ENCODE measurements at places on chromosomes 13 and 19.

- DNase-seq, result no peak
Observed at GRCh38 chr13:100525453-100526317, 62.9 kb downstream of the GGACT start.

- DNase-seq, result no peak
Observed at GRCh38 chr19:17331045-17331558, 3.6 kb downstream of the ANO8 start.

DNA sequence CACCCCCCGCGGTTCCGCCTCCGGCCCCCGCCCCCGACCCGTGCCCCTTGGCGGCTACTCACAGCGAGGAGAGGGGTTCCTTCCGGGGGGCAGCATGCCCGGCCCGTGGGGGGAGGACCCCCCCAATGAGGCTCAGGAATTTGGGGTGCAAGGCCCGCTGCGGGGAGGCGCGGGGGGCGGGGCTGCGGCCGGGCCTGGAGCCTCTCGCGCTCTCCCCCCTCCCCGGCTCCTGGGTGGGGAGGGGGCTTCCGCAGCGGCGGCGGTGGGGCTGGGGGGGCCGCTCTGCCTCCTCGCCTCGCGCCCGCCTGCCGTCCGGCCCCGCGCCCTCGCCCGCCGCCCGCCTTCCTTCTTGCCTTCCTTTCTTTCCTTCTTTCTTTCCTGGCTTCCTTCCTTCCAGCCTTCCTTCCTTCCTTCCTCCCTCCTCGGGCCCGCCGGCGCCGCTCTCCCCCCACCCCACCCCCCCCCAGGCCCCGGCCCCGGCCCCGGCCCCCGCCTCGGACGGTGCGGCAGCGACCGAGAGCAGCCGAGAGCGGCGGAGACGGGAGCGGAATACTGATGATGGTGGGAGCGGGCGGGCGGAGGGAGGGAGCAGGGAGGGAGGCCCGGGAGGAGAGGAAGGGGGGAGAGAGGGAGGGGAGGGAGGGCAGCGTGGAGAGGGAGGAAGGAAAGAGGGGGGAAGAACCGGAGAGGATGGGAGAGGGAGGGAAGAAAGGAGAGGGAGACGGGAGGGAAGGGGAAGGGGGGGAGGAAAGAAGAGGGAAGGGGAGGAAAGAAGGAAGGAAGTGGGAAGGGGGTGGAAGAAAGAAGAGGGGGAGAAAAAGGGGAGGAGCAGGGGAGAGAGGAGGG, at the start of gene LRRC4B:
Gene LRRC4B (minus strand): TSS at position 554 of the 846 bp plus-strand sequence. CDS start 19,597 bp downstream, outside the sequence.
- DNase-seq, result peak; percentile 4

DNA sequence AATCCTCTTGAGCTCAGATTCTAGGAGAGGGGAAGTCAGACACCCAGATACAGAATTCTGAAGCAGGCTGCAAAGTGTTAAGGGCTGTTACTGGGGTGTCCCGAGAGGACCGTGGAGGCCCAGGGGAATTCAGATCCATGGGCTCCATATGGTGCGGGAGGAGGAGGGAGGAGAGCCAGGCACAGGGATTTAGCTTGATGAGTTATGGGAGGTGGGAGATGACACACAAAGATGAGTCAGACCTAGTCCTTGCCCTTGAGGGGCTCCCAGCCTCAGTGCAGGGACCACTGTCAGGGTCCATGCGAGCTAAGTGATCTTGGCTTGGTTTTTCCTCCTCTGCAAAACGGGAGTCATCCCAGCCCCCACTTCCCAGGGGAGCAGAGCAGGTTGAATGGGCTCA, 14.4 kb upstream of the GIPR start:
- DNase-seq, result no peak

DNA sequence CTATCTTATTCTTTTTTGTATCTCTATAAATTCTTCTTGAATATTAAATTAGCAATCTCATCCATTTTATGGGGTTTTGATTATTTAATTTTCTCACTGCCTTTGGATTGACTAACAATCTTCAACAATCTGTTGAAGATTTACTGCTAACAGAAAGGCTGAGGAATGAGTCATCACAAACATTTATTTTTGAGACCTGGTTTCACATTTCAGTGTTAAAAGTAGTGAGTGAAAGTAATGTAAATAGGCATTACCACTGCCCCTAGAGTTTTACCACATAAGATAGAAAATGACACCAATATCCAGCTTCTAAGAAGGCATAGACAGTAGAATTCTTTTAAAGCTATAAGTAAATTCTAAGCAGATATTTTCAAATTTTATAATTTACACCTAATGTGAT, 472.8 kb downstream of the OLFM4 start:
- no peak for DNase-seq

GRCh38 chr19:49775742-49776370, 9.1 kb downstream of the AP2A1 start:
- DNase-seq, result no peak

- DNase-seq, result no peak
Observed at GRCh38 chr19:58305932-58306323, 751 bp downstream of the ERVK3-1 start.

DNA sequence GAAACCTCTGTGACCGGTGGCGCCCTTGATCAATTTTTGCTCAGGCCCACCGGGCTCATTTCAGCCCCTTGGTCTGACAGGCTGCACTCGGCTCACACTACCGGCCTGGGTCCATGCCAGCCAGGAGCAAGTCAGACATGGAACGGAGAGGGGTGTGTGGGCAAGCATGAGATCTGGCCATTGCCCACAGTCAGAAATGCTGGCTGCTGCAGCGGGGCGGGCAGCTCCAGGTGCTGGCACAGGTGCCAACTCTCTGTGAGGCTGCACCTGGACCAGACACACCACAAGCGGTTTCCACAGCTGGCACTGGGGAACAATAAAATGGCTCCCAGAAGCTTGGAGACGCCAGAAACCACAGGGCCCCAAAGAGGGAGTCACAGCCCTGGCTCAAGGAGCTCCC, 43.6 kb upstream of the LPAR6 start:
- DNase-seq, result no peak

GRCh38 chr19:50311723-50312635, 17.2 kb downstream of the KCNC3 start:
- peak; percentile 11 for DNase-seq

- no peak for DNase-seq
Observed at GRCh38 chr19:2080336-2080988, 15.7 kb downstream of the MOB3A start.

- DNase-seq, result no peak
Observed at GRCh38 chr13:75076476-75076875, 405.5 kb downstream of the TBC1D4 start.

DNA sequence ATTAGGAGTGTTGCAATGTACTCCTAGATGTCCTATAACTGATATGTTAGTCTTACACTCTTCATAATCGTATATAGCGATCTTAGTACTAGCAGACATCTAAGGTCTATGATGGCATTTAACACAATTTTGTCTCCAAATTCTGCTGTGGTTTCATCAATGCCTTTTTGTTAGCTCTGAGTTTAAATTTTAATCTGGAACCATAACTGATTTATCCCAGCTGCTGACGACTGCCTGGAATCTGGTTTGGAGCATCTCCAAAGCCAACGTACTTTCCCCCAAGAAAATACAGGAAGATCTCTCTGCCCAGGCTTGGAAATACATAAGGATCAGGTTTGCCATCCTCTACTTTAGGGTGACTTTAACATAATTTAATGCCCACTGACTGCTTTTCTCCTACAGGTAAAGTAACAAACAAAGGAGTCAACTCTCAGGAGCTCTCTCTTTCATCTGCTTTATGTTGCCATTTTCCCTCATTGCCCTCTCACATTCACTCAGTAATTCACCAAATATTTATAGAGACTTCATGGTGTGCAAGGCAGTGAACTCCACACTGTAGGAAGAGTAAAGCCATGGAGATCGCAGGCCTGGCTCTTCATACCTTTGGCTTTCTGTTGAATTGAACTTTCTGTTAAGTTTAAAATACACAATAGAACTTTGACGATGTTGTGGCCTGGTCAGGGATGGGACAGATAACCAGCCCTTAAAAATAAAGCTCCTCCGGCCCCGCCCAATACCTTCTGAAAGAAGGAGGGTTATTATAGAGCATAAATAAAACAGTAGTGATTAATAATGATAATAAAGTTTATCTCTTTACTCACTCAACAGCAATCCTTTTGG, 23.3 kb upstream of the SPART start:
- DNase-seq, result peak; percentile 52

DNA sequence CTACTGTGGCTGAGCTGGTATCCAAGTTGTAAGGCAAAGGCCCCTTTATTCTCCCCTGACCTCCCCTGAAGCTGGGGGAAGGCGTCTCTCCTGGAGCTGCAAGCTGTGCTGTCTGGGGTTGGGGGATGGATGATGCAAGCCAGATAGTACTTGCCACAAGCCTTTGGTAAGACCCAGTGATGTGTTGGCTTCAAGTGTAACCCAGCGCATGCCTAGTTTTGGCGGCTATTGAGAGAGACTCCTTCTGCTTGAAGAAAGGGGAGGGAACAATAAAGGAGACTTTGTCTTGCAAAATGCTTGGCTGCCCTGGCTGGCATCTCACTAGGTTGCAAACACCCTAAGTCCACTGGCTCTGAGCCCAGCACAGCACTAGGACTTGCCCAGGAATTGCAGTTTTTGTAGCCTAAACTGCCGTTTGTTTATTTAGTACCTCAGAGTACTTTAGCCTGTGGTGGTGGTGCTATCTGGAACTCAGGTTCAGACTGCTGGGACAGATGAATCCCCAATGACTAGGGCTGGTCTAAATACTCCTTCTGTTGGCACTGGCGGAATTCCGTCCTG, 108.2 kb downstream of the TNFSF13B start:
- no peak for DNase-seq

DNA sequence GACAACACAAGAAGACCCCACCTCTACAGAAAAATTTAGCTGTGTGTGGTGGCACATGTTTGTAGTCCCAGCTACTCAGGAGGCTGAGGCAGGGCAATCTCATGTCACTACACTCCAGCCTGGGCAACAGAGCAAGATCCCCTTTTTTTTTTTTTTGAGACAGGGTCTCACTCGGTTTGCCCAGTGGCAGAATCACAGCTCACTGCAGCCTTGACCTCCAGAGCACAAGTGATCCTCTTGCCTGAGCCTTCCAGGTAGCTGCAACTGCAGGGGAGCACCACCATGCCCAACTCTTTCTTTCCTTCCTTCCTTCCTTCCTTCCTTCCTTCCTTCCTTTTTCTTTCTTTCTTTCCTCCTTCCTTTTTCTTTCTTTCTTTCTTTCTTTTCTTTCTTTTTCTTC, 4.2 kb upstream of the CLEC4G start:
- DNase-seq, result no peak

- DNase-seq, result no peak
Observed at GRCh38 chr19:55656552-55656951, 1.7 kb downstream of the U2AF2 start.

- no peak for DNase-seq
Observed at GRCh38 chr13:77503398-77503797, 32.1 kb upstream of the SCEL start.

GRCh38 chr13:33033051-33033812, 17.0 kb downstream of the KL start:
- no peak for DNase-seq

- no peak for DNase-seq
Observed at GRCh38 chr13:102443249-102443648, 41.4 kb upstream of the FGF14 start.

DNA sequence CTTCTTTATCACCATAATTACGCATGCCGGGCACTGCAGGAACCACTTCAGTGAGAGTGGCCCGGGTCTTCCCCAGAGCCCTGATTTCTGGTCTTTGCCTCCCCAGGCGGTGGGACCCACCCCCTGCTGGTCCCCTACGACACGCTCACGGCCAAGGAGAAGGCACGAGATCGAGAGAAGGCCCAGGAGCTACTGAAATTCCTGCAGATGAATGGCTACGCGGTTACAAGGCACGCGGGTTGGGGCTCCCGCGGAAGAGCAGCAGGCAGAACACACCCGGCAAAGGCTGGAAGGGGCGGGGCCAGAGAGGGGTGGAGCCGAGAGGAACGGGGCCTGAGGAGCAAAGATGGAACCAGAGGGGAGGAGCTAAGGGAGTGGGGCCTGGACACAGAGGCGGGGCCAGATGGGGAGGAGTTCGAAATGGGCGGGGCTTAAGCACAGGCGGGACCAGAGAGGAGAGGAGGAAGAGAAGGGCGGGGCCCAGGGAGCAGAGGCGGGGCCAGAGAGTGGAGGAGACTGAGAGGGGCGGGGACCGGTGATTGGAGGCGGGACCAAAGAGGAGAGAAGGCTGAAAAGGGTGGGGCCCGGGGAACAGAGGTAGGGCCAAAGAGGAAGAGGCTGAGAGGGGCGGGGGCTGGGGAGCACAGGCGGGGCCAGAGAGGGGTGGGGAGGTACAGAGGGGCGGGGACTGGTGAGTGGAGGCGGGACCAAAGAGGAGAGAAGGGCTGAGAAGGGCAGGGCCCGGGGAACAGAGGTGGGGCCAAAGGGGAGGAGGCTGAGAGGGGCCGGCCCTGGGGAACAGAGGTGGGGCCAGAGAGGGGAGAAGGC, 73.4 kb downstream of the RYR1 start:
- DNase-seq, result peak; percentile 62

DNA sequence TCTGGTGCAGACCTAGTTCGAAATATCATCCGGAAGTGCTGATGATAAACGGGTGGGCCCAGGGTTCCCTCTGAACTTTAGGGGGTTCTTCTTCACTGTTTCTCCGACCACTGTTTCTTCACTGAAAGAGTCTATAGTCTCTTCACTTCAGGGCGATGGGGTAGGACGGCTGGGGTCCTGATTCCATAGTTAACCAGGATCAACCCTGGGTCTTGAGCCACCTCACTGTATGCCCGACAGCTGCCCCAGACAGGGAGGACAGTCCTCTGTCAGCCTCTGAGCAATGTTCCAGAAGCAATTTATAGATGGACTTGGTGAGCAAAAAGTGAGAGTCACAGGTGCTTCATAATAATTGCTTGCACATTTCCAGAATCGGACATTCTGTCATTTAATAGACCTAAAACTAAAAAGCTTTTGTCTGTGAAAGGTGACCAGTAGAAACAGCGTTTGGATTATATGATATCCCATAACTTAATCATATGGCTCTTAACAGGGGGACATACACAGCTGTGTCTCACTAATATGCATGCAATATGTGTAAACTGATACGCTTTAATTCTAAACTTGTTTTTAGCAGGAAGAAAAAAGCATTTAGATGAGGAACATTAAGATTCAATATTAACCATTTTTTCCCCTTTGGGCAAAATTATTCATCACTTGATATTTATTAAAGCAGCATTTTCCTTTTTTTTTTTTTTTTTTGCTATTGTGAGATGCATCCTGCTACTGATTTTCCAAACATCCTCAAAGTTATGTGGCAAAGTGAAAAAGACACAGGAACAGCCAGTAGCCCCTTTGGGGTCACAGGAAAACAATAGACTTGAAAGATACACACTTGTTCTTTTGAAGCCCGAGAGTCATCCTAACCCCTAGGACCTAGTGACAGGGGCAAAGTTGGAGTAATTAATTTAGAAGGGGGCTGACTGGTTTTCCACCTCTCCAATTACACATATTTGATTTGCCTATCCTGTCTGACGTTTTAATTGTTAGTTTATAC, 277.0 kb downstream of the ZNF536 start:
- DNase-seq, result no peak

Measured in fibroblast of skin of scalp (primary cell).